ENCODE measurements at places on chromosomes 7 and 10. TPM values are rescaled to one million over a fixed set of nuclear protein-coding genes. Genes with fewer than 3 reads are reported as not detected.

DNA sequence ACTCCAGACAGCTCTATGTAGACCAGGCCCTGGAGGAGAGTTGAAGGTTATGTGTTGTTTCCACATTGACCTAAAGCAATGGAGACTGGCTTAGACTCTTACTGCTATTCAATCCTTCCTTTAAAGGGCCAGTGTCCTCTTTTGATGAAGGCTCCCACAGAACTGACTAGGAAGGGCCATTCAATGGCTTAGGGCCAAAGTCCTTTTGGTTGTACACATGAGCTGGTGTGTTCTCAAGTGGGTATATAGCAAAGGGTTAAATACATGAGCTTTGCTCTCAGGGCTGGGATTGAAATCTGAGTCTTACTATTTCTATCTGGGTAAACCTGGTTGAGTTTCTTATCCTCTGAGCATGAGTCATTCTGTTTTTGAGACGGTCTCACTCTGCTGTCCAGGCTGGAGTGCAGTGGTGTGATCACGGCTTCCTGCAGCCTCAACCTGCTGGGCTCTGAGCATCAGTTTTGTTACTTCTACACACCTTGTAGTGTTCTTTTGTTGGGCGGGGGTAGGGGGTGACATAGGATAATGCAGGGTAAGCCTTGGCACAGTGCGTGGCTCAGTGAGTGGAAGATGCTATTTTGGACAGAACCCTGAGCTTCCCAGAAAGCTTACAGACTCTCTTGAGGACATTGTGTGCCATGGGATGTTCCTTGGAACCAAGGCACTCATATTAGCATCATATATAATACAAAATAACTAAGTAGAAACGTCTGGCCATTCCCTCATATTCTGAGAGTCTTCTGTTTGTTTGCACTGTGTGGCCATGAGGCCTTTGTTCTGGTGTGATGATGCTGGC is 90.1 kb downstream of the ABCC2 start:
- no peak for DNase-seq

- DNase-seq, result no peak
These were observed 54.9 kb upstream of the GPR26 start for GRCh38 chr10:123611243-123611642.

The C10orf88 gene
- total RNA-seq, result 9.7 TPM

The WEE2 gene
- not detected for total RNA-seq

DNA sequence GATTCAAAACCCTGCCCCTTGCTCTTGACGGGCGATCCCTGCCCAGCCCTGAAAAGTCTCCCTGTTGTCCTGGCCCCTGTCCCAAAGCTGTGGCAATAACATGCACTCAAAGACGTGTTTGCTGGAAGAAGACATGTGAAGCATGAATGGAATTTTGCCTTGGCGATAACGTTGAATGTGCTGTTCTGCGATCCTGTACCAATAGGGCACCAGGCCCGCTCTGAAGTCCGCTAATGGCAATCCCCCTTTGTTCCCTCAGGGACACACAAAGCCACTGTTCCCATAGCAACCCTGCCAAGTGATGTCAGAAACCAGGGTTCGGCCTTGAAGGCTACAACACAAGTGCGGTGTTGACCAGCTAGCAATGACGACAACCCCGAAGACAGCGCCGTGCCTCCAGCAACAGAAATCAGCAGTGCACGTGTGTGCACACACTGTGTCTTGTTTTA is 284.6 kb downstream of the KLF6 start:
- DNase-seq, result peak; percentile 54

DNA sequence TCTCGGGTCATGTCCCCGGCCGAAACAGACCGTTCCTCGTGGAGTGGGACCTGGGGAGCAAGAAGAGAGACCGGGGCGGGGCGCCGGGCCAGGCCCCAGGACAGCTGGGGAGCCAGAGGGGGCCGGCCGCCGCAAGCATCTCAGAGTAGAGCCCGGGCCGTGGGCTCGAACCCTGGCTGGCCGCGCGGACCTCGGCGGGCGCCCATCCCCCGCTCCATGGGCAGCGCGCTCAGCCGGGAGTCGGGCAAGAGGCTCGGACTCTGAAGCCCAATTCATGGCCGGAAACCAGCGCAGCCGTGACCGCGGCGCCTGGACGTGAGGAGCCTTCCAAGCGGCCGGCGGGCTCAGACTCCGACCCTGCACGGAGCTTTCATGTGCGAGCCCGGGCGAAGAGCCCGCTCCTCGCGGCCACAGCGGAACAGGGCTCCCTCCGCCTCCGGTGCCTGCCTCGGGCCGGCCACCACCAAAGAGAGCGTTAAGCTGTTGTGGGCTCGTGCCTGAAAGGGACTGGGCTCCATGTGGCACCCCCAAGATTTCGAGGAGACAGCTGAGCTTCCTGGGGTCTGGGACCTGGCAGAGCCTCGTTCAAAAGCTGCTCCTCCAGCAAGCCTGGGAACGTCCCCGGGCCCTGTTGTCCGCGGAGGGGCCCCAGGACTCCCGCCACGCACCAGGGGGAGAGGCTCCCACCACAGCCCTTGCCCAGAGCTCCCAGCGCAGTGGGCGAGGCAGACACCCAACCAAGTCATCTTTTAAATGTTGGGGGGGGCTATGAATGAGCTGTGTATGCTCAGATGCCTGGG is 757 bp upstream of the GRID1 start:
- no peak for DNase-seq

GRCh38 chr10:381805-382204 is 246.6 kb downstream of the ZMYND11 start:
- DNase-seq, result no peak

DNA sequence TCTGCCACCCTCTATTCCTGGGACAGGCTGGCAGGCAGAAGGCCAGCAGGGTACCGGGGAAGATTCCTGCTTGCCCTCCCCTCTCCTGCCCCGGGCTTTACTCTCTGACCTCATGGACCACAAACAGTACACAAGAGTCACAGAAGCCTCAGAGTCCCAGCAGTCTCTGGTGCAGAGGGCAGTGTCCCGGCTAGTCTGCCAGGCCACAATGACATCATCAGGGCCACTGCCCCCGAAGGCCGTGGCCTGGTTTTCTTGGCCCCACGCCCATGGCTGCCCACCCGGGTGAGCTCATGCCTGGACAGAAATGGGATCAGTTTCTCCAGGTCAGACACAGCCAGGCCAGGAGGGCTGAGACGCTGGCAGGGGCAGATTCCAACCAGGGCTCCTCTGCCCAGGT is 91.9 kb downstream of the MYL10 start:
- no peak for DNase-seq

DNA sequence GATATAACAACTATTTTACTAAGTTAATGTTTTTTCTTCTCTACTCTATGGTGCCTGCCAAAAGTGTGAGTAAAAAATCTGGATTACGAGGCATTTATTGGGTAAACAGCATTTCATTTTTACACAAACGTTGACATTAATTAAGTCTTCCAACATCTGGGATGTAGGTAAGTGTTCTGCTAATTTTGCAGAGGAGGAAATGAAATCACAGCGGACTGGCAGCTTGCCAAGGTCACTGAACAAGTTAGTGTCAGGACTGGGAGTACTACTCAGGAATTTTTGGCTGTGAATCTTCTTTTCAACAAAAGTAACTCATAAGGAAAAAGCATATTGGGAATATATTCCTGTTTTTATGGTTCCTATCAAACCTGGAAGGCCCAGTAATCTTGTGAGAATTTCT is 612.1 kb upstream of the FZD8 start:
- no peak for DNase-seq
